ENCODE measurements at places on chromosomes 1 and 21. TPM values are rescaled to one million over a fixed set of nuclear protein-coding genes. Genes with fewer than 3 reads are reported as not detected.

DNA sequence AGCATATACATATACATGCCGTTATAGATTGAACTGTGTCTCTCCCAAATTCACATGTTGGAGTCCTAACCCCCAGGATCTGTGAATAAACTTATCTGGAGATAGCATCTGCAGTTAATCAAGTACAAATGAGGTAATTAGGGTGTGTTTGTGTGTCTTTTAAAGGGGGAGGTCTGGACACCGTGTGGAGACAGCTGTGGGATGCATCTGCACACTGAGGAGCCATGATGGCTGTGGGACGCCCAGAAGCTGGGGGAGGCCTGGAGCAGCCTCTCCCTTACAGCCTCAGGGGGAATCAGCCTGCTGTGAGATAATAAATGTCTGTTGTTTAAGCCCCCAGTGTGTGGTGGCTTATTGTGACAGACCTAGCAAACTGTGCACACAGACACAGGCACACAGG is 51.8 kb upstream of the COL18A1 start:
- no peak for DNase-seq

- DNase-seq: no peak
Observed at GRCh38 chr1:185368313-185368855, 51.3 kb upstream of the IVNS1ABP start.

DNA sequence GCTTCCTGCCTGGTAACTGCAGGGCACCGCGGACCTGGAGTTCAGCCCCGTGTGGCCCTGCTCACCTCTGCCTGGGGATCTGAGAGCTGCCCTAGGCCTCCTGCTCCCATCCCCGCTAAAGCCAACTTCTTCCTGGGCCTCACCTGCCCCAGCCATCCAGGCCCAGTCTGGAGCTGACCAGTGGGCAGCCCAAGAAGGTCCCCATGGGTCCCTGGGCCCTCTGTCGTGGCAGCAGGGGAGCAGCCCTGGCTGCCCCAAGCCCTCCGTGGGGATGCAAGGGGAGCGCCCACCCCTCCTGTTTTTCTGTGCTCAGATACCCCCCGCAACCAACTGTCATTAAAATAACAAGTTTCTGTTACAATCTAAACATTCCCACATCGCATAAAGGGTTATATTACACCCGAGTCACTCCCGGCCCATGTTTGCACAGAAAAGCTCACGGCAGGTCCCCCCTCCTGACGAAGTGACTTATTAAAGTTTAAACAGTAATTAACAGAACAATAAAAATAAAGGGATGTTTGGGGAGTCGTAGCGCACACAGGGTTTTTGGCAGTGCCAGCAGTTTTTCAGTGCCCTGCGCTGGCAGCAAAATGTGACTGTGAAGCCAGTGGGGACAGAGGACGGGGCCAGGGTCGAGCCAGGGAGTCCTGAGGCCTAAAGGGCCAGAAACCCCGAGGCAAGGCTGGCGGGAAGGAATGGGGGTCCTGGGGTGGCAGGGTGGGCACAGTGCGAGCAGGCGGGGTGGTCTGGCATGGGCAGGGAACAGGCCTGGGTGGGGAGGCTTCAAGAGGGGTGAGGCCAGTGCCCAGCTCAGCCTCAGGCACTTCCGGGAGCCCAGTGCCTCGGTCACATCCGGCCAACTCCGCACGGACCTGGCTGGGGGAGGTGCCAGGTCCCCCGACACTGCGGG is 121.5 kb downstream of the CASZ1 start:
- no peak for DNase-seq

Gene F5
- total RNA-seq: 1.00 TPM

- no peak for DNase-seq
Observed at GRCh38 chr1:199311478-199312262, 672.8 kb downstream of the PTPRC start.

- DNase-seq: peak; percentile 96
Observed at GRCh38 chr1:904310-904950, 19.3 kb upstream of the SAMD11 start.

DNA sequence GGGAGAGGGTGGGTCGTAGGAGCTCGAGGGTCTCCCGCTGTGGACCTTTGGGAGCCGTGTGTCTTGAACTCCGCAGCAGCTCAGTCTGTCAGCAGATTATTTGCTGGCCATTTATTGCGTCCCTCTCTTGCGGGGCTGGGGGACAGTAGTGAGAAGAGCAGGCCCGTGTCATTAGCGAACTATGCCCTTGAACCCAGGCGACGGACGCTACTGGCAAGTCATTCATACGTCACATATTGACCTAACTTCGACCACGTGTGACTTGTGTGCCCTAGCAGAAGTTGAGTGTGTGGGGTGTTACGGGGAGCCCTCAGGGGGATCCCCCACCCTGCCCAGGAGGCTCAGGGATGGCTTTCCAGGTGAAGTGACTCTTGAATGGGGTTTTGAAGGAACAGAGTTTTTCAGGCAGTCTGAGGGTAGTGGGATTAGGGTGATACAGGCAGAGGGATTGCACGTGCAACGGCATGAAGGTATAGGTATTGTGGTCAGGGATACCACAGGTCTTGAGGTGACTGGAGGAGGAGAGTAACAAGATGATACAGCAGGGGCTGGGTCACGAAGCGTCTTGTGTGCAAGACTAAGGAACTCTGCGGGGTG is 13.0 kb downstream of the RCC1 start:
- no peak for DNase-seq
